ENCODE measurements at places on chromosomes 13 and 19.

GRCh38 chr19:32407004-32407992, 1.7 kb downstream of the DPY19L3 start:
- no peak for DNase-seq

DNA sequence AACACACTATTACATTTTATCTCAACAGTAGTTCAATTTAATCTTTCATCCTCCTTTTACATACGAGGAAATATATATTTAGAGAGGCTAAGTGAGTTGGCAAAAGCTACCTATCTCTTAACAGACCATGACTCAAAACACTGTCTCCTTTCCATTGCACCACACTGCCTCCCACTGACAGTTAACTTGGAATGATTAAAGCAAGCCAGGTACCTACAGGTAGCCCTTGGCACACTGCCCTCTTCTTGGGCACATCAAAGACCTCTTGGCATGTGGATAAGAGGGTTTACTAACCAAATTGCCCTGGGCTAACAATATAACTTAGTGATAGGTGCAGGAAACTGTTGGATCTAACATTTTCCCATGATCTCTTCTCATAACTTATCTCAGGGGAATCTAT, 1.8 kb downstream of the ABHD13 start:
- DNase-seq = no peak

DNA sequence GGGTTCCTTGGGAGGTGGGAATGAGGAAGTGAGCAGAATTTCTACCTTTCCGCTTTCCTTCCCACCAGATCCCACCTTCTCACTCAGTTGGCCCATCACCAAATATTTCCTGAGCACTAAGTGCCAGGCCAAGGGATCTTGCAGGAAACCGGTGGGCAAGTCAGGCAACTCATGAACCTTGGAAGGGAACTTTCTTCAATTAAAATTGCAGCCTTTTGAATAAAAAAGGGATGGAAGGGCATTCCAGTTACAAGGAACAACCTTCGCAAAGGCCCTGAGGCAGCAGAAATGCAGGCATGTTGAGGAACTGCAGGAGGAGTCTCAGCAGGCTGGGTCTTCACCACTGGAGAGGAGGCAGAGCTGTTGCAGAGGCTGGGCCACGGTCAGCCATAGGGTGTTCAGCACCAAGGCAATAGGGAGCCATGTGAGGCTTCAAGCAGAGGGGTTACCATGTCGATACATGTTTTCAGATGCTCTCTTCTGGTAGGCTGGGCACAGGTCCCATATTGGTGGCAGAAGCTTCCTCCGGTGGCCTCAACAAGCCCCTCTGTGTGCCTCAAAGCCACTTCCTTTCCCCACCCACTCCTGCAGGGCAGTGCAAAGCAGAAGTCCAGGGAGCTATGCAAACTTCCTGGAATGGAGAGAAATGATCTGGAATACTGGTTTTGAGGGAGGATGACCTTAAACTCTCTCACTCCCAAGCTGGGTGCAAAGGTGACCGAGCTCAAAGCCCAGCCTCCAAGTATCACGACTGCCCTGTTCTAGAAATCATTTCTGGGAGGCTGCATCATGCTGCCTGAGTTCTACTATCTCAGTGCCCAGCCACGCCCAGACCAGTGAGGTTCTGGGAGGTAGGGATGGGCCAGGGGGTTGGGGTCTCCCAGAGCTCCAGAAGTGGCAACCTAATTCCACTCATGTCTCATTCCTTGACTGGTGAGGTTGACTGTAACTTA, at the start of gene FUT6:
Gene FUT6, minus strand, starts transcription at position 638 of the 953 bp plus-strand sequence. CDS start 7,135 bp downstream, outside the sequence.
- no peak for DNase-seq

DNA sequence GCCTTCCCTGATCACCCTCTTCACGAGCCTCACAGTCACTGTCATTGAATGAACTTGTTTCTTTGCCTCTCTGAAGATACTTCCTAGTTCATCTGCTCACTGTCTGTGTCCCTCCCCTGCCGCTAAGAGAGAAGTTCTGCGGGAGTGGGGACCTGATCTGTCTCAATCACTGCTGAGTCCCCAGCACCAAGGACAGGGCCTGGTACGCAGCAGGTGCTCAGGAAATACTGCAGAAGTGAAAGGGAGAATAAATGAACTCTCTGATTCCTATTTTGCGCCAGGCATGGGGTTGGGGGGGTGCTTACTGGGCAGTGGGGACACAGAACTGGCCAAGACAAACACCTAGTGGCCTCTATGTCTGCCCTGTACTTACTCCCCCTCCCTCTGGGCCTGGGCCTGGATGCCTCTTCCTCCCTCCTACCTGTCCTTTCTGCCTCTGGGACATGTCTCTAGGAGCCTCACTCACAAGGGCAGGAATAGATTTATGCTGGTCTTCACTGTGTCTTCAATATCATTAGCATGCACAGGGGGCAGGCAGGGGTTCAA, 17.5 kb downstream of the FCGBP start:
- no peak for DNase-seq

GRCh38 chr19:43468354-43469159, 3.1 kb upstream of the LYPD3 start:
- DNase-seq = no peak
